ENCODE measurements at places on chromosomes 4 and X. TPM values are rescaled to one million over a fixed set of nuclear protein-coding genes. Genes with fewer than 3 reads are reported as not detected.

PSAPL1 gene
- total RNA-seq: not detected

SHOX gene
- 28.5 TPM for total RNA-seq

PPP2R3B gene
- 16.8 TPM for total RNA-seq

GAGE12H gene
- total RNA-seq: not detected

ITGB1BP2 gene
- 0.74 TPM for total RNA-seq

RHOXF2 gene
- total RNA-seq: not detected

GAGE12F gene
- not detected for total RNA-seq

HMGB3 gene
- total RNA-seq: 62.0 TPM

CLDN34 gene
- total RNA-seq: not detected

MAGEB17 gene
- not detected for total RNA-seq

GAGE12D gene
- not detected for total RNA-seq

ASB5 gene
- total RNA-seq: 0.09 TPM

XK gene
- not detected for total RNA-seq

ABCG2 gene
- total RNA-seq: 0.42 TPM

HS3ST1 gene
- total RNA-seq: not detected

KIT gene
- total RNA-seq: 1.4 TPM

DNA sequence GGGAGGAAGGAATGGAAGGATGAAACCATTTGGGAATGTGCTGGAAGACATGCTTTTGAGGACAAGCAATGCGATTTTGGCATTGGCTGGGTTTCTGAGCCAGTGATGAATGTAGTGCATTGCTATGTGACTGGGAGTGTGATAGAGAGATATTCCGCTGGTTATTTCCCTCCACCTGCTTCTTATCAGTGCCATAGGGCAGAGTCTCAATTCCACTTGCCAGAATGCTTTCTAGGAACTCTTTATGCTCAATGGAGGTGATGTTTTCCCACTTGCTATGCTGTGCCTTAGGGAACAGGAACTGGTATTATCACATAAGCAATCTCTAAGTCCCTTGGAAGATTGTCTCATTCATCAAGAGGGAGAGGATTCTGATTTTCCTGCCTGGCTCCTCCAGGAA lies 28.0 kb downstream of the TBL1X start:
- DNase-seq: no peak

GRCh38 chr4:57442831-57443291 lies 332.7 kb upstream of the IGFBP7 start:
- peak; percentile 9 for DNase-seq

- DNase-seq: no peak
These were observed 81.7 kb downstream of the ZC4H2 start for GRCh38 chrX:64894454-64895038.

- DNase-seq: no peak
These were observed 115.2 kb upstream of the GABRA2 start for GRCh38 chr4:46505131-46505530.

DNA sequence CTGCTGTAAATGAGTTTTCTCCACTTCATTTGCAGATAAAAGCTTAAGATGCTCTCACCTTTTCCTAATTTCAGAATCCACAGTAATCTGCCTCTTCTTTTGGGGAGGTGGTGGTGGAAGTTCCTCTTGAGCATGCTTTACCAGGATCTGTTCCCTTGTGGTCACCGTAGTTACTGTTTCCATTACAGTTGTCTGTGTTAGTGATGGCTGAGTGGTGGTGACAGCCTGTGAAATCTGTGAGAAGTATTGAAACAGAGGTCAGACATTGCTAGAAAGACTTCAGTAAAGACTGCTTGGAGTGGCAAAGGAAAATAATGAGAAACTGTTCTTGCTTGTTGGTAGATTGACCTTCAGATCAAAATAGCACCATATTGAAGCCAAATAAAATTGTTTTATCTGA lies 666.2 kb downstream of the DMD start:
- DNase-seq: no peak

DNA sequence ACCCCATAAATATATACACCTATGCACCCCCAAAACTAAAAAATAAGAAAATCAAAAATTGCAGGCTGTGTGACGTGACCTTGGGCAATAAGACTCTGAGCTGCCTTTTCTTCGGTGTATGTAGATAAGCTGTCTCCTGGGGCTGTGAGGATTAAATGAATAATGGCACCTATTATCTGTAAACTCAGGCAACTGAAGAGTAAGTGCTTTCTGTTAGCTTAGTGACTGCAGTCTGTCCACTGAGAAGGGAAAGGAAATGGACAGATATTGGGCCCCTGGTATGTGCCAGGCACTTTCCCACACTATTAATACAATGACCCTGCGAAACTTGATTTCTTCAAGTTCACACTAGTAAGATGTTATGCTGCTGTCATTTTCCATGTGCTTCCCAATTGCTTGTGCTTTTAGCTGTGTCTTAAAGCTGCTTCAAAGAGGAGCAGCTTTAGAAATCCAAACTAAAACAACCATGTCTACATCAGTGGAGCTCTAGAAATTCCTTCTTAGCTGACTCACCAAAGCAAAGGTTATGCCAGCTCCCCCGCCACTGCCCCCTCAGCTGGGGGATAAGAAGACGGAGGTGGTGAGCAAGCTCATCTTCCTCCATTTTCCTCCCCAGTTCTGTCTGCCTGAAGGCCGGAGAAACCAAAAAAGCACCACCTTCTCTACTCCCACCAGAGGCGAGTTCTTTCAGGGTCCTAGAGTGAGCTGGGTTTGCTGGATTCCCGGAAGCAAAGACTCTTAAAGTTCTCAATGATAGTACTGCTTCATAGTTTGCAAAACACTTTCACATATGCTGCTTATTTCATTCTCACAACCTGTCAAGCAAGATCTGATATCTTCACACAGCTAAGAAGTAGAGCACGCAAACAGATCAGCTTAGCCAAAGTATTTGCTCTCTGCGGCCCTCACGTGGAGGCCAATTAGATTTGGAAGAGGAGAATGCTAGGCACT lies 8.8 kb upstream of the DGAT2L6 start:
- DNase-seq: peak; percentile 55

- DNase-seq: peak; percentile 88
These were observed 16.2 kb upstream of the FHL1 start for GRCh38 chrX:136130931-136131833.

DNA sequence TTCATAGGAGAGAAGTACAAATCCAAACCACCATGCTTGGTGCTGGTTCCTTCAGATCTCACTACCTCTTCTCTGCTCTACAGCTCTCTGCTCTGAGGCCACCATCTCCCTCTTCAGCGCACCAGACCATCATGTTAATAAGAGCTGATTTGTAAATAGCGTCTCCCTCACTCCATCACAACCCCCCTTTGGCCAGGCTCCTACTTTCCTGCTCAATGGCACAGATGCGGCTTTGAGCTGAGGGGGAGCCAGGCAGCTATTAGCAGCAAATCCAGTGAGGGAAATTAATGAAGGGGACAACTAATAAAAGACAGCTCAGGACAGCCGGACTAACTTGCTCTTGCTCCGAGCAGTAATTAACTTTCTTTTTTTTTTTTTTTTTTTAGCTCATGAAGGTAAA lies 13.1 kb downstream of the NEUROG2 start:
- no peak for DNase-seq

DNA sequence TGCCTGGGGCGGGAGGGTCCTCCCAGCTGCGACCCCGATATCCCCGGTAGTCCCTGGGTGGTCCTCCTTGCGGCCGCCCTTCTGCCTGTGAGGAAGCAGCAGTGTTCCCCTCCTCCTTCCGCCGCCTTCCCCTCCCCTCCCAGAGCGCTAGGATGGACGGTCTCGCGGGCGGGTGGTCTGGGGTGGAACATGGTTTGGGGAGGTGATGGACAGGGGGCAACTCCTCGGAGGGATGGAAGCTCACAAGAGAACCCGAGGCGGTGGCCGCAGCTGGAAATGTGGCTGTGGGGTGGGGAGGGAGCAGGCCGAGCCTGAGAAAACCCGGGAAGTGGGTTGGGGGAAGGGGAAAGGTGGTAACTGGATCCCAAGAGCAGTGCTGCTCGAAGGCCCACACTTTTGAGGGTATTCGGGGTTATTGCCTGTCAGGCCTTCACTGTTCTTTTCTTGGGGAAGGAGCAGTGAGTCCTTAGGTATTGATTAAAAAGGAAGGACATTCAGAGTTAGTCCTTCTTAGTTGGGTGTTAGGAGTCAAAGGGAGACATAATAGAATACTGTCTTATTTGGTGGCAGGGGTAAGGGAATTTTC lies 581 bp downstream of the UBE2K start:
- no peak for DNase-seq

DNA sequence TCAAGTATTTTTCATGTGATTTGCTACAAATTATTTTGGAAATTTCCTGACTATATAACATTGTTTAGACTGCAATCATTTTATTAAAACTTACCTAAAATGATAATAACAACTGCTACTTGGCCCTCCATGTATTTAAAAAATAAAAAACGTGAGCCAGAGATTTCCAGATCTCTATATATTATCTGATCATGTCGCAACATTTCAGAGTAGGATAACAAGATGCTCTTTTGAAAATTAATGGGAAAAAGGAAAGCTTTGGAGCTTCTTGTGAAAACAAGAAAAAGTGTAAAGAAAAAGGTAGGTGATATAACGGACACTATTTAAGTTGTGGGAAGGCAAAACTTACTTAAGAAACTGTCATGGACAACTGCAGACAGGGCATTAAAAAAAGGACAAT lies 14.9 kb upstream of the MAB21L2 start:
- DNase-seq: no peak

DNA sequence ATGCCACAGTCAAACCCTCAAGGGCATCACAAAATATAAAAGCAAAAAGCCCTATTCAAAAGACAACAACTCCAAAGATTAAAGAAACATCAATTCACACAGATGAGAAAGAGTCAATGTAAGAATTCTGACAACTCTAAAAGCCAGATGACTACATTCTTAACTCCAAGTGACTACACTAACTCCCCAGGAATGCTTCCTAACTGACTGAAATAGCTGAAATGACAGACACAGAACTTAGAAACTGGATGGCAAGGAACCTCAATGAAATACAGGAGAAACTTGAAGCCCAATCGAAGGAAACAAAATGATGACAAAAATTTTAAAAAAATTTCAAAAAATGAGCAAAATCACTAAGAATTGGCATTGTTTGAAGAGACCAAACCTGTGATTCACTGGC lies 1047.6 kb upstream of the PCDH10 start:
- DNase-seq: peak; percentile 66

GRCh38 chrX:115054876-115055275 lies 37.5 kb upstream of the IL13RA2 start:
- DNase-seq: no peak

GRCh38 chr4:102430461-102430910 lies 70.7 kb upstream of the NFKB1 start:
- DNase-seq: no peak

DNA sequence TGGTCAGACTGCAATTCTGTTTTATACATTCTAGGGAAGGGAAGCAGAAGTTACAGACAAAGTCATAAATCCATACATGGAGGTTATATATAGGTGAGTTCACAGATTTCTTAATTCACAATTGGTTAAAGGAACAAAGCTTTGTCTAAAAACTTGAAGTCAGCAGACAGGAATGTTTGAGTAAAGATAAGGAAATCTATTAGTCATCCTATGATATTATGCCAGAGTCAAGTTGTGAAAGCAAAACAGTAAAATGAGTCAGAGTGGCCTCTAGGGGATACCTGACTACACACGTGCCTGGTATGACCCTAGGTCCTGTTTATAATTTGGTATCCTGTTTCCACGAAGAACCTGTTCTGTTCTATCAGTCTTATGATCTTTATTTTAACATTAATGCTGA lies 31.5 kb downstream of the ACTRT1 start:
- DNase-seq: peak; percentile 0

DNA sequence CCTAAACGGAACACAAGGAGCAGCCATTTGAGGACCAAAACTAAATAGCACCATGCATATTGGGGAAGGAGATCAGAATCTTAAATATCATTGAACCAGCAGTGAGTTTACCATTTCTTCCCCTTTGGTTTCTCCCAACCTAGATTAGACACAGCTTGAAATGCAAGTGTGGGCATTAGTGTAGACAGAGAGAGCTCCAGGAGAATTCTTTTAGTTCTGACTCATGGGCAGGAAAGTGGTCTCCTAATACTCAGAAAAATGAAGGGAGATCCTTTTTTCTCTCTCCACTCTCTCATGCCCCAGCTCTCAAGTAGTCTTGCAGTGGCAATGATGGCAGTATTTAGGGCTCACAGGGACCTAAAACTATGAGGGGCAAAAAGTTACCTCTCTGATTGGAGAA lies 567.9 kb downstream of the INPP4B start:
- peak; percentile 26 for DNase-seq

GRCh38 chrX:153820601-153821000 lies 9.7 kb downstream of the PDZD4 start:
- DNase-seq: no peak

- no peak for DNase-seq
These were observed 525.7 kb downstream of the PPARGC1A start for GRCh38 chr4:23364167-23364566.

GRCh38 chr4:74374561-74375327 lies 9.8 kb downstream of the EREG start:
- DNase-seq: peak; percentile 96

- no peak for DNase-seq
These were observed 999.1 kb downstream of the STPG2 start for GRCh38 chr4:97144199-97144598.

- DNase-seq: no peak
These were observed 753.3 kb downstream of the ADGRL3 start for GRCh38 chr4:61953386-61953785.

GRCh38 chrX:112865464-112866025 lies 24.9 kb upstream of the AMOT start:
- no peak for DNase-seq

GRCh38 chr4:52098618-52099017 lies 47.5 kb downstream of the SPATA18 start:
- DNase-seq: no peak

DNA sequence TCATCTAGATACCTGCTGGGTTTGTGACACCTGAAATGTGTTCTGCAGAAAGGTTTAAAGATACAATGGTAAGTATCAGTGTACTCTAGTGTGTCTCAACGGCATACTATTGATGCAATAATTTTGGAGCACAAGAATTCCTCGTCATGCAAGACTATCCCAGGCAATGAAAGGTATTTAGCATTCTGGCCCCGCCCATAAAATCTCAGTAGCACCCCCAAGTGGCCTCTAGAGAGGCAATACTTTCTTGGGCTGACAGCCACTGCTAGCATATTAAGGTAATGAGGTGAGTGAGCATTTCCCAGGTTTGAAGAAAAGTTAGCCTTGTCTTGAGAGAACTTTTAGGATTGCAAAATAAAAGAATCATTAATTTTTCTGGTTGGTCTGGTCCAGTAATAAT lies 24.0 kb downstream of the TAB3 start:
- DNase-seq: no peak

- no peak for DNase-seq
These were observed 3.3 kb upstream of the SORCS2 start for GRCh38 chr4:7189066-7189465.

- DNase-seq: no peak
These were observed 318.4 kb upstream of the GIMD1 start for GRCh38 chr4:106687026-106687425.

DNA sequence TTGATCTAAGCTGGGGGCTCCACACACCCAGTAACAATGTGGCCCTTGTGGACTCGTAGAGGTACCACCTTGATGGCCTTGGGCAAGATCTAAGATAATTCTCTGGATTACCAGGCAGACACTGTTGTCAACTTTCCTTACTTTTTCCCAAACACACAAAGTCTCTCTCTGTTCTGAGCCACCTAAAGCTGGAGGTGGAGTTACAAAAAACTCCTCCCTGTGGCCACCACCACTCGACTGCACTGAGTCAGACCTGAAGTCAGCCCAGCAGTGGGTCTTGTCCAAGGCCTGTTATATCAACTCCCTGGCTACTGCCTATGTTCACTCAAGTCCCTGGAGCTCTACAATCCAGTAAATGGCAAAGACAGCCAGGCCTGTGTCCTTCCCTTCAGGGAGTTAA lies 70.1 kb upstream of the TECRL start:
- no peak for DNase-seq

All from HFFc6 (cell line).